ENCODE measurements at places on chromosomes 1 and 21.

GRCh38 chr1:183148599-183148998 is 37.5 kb upstream of the LAMC2 start:
- 0 out of 2 replicates have a peak overlapping the region, but pooled peaks have one; percentile 20 for H3K27ac ChIP-seq
- DNase-seq, result no peak
- no peak overlapping the region for H3K4me3 ChIP-seq

GRCh38 chr1:40386796-40387195 is 13.3 kb downstream of the SMAP2 start:
- no peak overlapping the region for H3K4me3 ChIP-seq
- peaks cover 4% of the 10 kb centered on the region for H3K4me1 ChIP-seq
- no peaks in the 10 kb centered on the region for H3K36me3 ChIP-seq

DNA sequence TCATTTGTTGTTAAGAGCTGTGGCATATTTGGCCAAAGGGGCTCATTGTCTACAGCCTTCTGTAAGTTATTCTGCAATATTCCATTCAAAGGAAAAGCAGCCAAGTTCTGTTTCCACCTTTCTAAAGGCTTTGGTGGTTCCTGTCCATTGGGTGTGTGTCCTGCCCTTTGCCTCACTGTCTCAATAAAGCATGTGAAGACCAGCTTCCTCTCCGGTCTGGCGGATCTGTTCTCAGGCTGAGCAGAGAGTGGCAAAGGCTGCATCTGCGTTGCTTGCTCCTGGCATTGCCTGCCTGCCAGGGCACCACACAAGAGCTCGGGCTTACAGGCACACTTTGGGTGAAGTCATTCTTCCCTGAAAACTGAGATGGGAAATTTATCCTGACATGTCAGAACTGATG is 34.9 kb downstream of the ST6GALNAC3 start:
- H3K36me3 ChIP-seq, result peaks cover 12% of the 10 kb centered on the region
- DNase-seq, result no peak
- H3K27ac ChIP-seq, result no peak overlapping the region
- peaks cover 33% of the 10 kb centered on the region for H3K4me1 ChIP-seq

GRCh38 chr21:42593007-42593814 is 60.2 kb upstream of the PDE9A start:
- H3K27ac ChIP-seq, result no peak overlapping the region
- H3K36me3 ChIP-seq, result no peaks in the 10 kb centered on the region
- H3K4me3 ChIP-seq, result no peak overlapping the region
- H3K4me1 ChIP-seq, result peaks cover 14% of the 10 kb centered on the region
- H3K27me3 ChIP-seq, result peaks cover 21% of the 10 kb centered on the region

GRCh38 chr21:34078915-34079314 is 5.5 kb downstream of the MRPS6 start:
- peaks cover 17% of the 10 kb centered on the region for H3K36me3 ChIP-seq
- H3K4me1 ChIP-seq, result peaks cover 78% of the 10 kb centered on the region
- no peak for DNase-seq
- H3K27ac ChIP-seq, result no peak overlapping the region

GRCh38 chr1:87108814-87109411 is 194.5 kb downstream of the HS2ST1 start:
- no peak overlapping the region for H3K4me3 ChIP-seq
- no peak for DNase-seq
- no peaks in the 10 kb centered on the region for H3K27me3 ChIP-seq
- peaks cover 2% of the 10 kb centered on the region for H3K36me3 ChIP-seq
- peaks cover 15% of the 10 kb centered on the region for H3K4me1 ChIP-seq
- no peak overlapping the region for H3K27ac ChIP-seq

DNA sequence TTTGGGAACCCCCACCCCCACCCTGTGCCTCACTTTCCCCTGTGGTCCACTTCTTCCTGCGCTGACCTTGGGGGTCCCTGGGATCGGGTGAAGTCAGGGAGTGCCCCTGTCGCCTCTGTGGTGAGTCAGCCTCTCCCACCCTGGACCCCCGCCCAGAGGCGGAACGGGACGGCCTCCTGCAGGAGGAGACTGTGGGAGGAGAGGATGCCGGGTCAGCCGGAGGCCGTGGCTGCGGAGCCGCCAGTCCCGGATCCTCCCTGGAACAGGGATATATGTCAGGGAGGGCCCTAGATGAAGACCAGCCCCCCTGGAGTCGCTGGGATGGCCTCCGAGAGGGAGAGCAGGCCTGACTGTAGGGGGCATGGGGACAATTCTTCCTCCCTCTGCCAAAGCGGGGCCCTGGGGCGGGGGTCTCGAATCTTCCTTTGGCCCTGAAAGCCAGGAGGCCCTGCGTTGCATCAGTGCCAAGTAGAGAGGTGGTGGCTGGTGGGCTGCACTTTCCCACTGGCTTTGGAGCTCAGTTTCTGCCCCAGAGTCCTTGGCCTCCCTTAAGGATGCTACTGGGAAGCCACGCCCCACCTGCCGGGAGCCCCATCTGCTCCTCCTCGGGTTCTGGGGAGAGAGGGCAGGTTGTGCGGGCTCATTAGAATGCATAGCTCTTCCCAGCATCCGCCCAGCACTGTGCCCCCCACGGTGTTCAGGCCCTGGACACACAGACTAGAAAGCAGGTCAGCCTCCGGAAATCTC is 930 bp downstream of the ARHGEF10L start:
- peak overlapping the region; percentile 88 for H3K27ac ChIP-seq
- H3K4me1 ChIP-seq, result peaks cover 55% of the 10 kb centered on the region
- peak; percentile 95 for DNase-seq
- H3K36me3 ChIP-seq, result peaks cover 8% of the 10 kb centered on the region
- H3K27me3 ChIP-seq, result no peaks in the 10 kb centered on the region
- peak overlapping the region; percentile 83 for H3K4me3 ChIP-seq

- no peaks in the 10 kb centered on the region for H3K27me3 ChIP-seq
- H3K4me3 ChIP-seq, result no peak overlapping the region
- DNase-seq, result no peak
- H3K36me3 ChIP-seq, result no peaks in the 10 kb centered on the region
- no peak overlapping the region for H3K27ac ChIP-seq
- H3K4me1 ChIP-seq, result peaks cover 4% of the 10 kb centered on the region
Observed at GRCh38 chr1:78471890-78472620, 18.7 kb upstream of the PTGFR start.

Measured in WTC11 (cell line).